ENCODE measurements at places on chromosomes 12 and 14.
A peak's percentile ranks its signal among the peaks of the same experiment; 100 is the strongest.

GRCh38 chr12:9906873-9907272 is 25.3 kb downstream of the CLEC2A start:
- peak; percentile 25 for DNase-seq

DNA sequence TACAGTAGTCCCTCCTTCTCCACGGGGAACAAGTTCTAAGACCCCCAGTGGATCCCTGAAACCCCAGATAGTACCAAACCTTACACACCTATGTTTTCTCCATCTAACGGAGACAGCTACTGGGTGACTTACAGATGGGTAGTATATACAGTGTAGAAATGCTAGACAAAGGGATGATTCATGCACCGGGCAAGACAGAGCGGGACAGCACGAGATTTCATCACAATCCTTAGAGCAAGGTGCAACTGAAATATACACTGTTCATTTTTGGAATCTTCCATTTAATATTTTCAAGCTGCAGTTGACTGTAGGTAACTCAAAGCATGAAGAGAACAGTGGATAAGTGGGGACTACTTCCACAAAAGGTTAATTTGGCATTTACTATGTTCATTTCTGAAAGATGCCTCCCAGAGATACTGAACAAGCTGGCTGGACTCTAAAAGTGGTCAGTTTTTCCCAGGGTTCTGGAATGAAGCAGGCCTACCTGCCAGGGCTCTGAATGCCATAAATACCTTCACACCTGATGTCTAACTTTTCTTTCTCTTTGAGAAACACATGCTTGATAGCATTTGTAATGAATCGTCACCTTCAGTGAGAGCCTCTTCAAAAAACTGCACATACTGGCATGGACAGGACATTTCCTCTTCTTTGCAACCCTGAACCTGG is 127.7 kb upstream of the FOXN3 start:
- DNase-seq, result no peak

DNA sequence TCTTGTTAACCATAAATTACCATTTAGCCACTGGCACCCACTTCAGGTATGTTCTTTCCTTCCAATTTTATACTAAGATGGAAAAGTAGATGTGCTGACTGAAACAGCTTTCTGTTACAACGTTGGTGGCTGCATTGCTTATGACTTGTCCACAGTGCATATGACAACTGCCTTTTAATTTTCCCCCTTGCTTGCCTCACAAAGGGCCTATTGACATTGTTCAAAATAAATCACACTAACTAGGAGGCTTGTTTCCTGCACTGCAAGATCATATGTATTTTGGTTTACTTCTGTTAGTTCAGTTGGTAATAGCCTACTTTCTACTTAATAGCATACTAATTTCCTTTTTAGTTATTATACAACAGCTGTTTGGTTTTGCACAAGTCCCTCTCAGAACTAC is 55.4 kb downstream of the SCAF11 start:
- no peak for DNase-seq

GRCh38 chr14:53016491-53016890 is 65.6 kb upstream of the FERMT2 start:
- DNase-seq, result no peak

- DNase-seq, result no peak
These were observed 264.9 kb downstream of the NAV3 start for GRCh38 chr12:78095623-78096022.

- no peak for DNase-seq
These were observed 257.0 kb downstream of the DPF3 start for GRCh38 chr14:72636871-72637270.

DNA sequence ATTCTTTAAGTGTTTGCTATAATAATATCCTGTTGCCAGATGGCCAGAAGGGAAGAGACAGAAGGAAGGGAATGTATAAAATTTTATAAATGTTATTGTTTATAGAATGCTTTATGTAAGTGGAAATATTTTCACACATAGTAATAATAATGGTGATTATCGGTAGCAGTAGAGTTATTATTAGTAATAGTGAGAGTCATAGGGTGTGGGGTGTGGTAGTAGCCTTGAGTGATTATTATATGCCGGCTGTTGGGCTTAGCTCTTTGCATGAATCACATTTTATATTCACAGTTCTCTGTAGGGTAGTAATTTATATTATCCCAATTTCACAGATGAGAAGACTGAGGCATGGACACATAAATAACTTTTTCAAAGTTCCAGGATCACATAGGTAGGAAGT is 391.4 kb downstream of the C12orf75 start:
- no peak for DNase-seq

GRCh38 chr14:54120260-54120659 is 163.6 kb upstream of the BMP4 start:
- no peak for DNase-seq

DNA sequence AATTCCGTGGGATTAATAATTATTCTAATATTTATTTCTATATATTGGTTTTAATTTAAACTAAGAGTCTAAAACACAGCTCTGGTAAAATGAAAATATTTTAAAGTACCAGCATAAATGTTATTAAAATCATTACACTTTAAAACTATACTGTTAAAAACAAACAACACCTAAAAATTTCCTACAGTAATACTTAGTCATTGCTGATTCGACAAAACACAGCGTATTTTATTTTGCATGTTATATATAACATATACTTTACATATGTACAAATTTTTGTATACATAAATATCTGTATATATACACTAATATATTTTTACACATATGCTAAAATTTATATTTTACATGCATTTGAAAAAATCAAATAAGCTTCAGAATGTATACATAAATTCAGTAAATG is 6.0 kb upstream of the PCNX4 start:
- DNase-seq, result no peak

GRCh38 chr14:21258005-21258888 is 11.0 kb downstream of the HNRNPC start:
- DNase-seq, result no peak

DNA sequence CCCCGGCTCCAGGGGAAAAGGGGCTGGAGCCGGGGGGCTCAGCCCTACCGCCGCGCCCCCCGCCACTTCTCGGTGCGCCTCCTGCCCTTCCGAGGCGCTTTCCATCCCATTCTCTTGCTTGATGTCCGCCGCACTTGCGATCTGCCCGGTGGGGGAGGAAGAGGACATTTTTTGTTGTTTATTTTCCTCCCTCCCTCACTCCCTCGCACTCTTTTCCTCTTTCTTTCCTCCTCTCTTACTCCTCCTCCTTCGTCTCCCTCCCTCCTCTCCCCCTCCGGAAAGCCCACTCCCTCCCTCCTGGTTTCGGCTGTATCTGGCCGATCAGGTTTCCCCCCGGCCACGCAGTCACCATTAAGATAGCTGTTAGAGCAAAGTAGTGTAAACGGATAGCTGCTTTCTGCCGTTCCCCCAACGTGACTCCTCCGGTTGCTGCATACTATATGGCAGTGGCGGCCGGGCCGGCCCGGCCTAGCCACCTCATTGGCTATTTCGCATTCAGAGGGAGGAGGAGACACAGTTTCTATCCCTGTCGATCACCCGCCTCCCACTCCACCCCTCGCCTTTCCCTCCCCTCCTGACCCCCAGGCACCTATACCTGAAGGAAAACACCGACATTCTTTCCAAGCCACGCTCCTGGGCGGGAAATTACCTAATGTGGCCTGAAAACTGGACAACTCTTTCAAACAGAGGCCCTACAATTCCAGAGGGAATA is at the start of gene SIX4:
SIX4 (minus strand) TSS at position 445 of the 712 bp plus-strand sequence; CDS start at position 168, 277 bp downstream.
- peak; percentile 18 for DNase-seq

DNA sequence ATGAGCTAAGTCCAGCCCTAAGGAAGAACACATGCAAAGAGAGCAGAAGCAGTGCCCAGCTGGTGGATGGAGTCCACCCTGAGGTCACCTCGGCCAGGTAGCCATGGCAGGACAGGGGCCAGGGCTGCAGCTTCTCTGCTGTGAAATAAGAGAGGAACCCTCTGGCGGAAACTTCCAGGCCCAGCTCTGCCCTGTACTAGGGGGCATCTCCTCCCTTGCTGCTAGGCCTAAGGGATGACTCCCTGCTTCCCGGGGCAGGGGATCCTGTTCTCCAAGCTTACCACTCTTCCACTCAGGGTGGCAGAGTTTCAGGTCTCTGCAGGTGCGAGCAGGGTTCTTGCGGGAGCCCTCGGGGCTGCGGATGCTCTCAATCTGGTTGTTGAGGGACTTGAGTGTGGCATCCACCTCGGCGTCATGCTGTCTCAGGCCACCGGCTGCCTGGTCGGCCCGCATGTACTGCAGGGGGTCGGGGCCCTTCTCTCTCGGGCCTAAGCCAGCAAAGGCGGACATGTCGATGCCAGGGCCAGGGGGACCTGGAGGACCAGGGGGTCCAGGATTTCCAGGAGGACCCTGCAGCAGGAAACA is 11.7 kb downstream of the TMEM106C start:
- no peak for DNase-seq

GRCh38 chr14:101695659-101696058 is 65.8 kb upstream of the PPP2R5C start:
- no peak for DNase-seq

DNA sequence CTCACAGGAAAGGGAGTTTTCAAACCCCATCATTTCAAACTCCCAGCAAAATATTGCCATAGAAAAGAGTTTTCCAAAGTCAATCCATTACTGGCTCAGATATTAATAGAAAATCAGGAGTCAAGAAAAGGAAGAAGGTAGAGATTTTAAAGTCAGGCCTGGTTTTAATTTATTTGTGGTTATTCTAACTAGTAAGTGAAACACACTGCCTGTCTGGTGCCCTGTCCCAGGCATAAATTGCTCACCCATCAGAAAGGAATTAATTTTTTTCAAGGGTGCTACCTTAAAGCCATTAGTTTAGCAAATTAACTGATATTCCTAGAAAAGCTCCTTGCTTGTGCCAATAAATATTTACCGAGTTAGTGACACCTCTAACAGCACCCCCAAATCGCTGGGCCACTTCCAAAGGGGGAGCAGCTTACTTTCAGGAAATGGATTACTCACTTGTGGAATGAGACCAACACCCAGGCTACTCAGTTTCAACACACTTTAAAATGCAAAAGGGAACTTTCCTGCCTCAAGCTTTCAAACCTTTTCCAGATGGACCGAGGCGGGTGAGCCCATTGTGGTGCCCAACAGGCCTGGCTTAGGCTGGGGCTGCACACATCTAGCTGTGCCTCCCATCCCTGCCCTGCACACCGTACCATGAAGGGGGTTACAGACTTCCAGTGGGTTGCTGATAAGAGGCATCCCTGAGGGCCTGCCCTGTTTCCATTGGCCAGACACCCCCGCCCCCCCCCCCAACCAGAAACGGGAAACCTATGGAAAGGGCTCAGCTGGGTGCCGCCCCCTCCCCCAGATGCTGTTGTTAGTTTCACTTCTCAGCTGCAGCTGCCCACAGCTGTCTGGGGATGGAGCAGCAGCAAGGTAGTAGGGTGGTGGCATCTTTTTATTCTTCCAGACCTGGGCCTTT is 117.2 kb downstream of the SAMD4A start:
- no peak for DNase-seq

DNA sequence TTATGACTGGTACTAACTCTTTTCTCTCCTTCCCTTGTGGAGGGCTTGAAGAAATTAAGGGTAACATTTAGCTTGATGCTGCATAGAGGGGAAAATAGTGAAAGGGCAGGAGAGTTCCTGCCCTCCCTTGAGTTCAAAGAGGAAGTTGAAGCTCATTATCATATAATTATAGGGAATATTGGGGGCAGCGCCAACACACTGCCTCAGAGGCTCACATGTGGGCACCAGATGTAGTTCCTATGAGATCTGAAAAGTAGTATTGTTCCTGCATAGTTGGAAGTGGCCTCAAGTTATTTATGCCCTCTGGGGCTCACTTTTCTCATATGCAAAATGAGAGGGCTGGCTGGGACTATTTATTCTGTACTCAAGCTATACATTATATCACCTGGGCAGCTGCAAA is 33.0 kb upstream of the FGF23 start:
- no peak for DNase-seq

- DNase-seq, result no peak
These were observed 620.1 kb downstream of the NRXN3 start for GRCh38 chr14:78790271-78790670.

DNA sequence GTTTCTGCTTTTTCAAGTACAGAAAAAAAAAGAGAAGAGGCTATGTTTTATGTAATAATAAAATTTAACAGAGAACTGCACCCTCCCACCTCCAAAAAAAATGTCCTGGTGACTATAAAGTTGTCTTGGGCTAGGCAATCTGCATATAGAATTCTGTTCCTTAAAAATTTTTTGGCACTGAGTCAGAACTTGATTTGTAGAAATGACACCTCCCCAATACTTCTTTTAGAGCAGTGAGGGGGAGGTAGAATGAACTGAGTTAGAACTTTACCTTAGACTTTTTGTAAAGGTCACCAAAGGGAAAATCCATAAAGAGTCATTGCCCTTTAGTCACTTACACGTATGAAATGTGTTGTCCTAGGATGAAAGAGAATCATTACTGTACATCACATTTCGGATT is 80.0 kb downstream of the BTG1 start:
- DNase-seq, result no peak

All from activated naive CD4-positive, alpha-beta T cell treated with Interleukin-2 at 50 U/mL for 16 hours (primary cell).